Esophagus muscularis mucosa (tissue), 4 donors: ENCODE measurements at places on chromosomes 5 and 9. TPM values are rescaled to one million over a fixed set of nuclear protein-coding genes. Genes with fewer than 3 reads are reported as not detected.

DNA sequence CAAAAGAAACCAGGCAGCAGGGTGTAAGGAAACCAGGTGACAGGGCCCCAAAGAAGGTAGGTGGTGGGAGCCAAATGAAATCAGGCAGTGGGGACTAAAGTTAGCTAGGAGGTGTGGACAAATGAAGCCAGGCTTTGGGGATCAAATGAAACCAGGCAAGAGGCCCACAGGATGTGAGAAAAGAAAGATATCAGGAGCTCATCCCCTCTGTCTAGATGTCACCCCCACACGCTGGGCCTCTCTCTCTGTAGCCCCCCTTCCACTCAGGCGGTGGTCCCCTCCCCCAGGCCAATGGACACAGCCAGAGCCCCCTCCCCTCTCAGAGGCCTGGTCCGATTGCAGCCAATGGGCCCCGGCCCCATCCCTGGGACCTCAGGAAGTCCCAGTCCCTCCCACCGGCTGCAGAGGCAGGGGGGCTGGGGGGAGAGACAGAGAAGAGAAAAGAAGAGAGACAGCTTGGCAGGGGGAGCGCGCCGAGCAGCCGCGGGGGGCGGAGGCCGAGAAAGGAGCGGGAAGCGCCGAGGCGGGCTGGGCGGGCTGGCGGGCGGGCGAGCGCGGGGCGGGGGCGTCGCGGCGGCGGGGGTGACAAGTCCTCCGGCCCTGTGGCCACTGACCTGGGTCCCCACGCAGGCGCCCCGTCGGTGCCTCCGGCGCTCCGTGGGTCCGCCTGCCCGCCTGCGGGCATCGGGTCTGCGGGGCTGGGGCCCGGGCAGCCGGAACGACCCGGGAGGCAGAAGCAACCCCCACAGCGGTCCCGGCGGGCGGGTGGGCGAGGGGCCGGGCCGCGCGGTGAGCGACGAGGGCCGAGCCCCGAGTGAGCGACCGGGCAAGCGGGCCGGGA is 11.9 kb downstream of the CNTFR start:
- DNase-seq = no peak

Gene CDHR2
- total RNA-seq = 0.92 TPM

GRCh38 chr5:151491062-151491461 is 43.7 kb downstream of the SLC36A1 start:
- no peak for DNase-seq

GRCh38 chr9:114724744-114725143 is 42.8 kb upstream of the TEX48 start:
- no peak for DNase-seq

GRCh38 chr9:135240222-135240621 is 152.8 kb downstream of the OLFM1 start:
- no peak for DNase-seq

GRCh38 chr9:100724886-100725285 is 147.0 kb downstream of the CAVIN4 start:
- no peak for DNase-seq
